ENCODE measurements at places on chromosomes 5 and 9.

DNA sequence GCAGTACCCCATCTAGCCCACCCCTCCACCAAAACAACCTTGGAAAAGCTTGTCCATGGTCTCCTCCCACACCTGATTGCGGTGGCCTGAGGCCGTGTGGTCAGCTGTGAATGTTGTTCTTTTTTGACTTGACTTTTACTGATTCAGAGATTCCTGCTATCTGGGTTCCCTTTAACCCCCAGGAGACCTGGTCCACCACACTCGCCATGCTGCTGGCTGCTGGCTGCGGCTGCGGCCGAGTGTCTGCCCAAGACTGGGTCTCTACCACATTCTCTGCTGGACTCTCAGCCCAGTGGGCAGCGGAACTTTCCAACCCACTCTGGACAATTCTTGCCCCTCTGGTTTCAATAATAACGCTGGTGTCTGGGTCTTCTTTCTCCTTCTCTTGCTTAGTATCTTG is 28.4 kb downstream of the FGF1 start:
- H3K36me3 ChIP-seq = no peaks in the 10 kb centered on the region
- H3K27me3 ChIP-seq = peaks cover 5% of the 10 kb centered on the region
- peaks cover 14% of the 10 kb centered on the region for H3K4me1 ChIP-seq
- DNase-seq = no peak
- no peak overlapping the region for H3K4me3 ChIP-seq

- no peak overlapping the region for H3K4me3 ChIP-seq
- no peaks in the 10 kb centered on the region for H3K36me3 ChIP-seq
- H3K27me3 ChIP-seq = no peaks in the 10 kb centered on the region
- no peak for DNase-seq
These were observed 24.7 kb downstream of the GOLGA2 start for GRCh38 chr9:128250839-128251731.

DNA sequence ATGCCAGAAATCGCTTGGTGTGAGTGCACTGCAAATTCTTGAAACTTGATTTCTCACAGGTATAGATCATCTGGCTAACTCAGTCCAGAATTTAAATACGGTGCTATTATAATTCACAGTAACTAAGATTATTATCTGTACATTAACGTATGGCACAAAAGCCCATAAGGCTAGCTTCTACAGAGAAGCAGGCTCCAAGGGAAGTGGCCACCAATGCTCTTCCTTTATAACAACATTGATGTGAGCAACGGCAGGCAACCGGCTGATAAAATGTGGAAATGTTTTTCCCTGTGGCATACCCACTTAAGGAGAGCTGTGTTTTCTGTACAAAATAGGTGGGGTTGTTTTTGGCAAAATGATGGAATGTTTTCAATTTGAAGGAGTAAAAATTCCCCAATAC is 35.7 kb downstream of the SEMA4D start:
- no peak for DNase-seq
- no peaks in the 10 kb centered on the region for H3K27me3 ChIP-seq
- H3K27ac ChIP-seq = no peak overlapping the region
- H3K4me1 ChIP-seq = peaks cover 7% of the 10 kb centered on the region

- H3K27me3 ChIP-seq = no peaks in the 10 kb centered on the region
- H3K36me3 ChIP-seq = no peaks in the 10 kb centered on the region
- H3K4me3 ChIP-seq = no peak overlapping the region
- no peak overlapping the region for H3K27ac ChIP-seq
These were observed 168.5 kb upstream of the ISL1 start for GRCh38 chr5:51214746-51215145.

- no peaks in the 10 kb centered on the region for H3K36me3 ChIP-seq
- H3K4me3 ChIP-seq = no peak overlapping the region
- no peak for DNase-seq
These were observed 47.3 kb upstream of the ACTBL2 start for GRCh38 chr5:57529864-57530263.

DNA sequence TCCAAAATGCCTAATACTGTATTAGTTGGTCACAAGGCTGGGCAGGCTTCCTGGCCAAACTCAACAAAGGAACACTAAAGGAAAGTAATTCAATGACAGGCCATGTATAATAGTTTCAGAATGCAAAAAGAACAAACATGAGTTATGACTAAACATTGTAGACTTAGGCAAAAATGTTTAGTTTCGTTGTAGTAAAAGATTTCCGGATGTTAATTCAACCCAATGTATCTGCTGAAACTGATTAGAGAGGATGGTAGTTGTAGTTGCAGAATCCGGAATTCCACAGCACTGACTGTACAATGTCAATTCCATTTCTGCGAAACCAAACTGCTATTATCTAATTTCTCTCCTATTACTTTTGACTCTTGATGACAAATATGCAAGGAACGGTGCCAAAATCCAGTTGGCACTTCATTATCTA is 117.9 kb upstream of the FST start:
- no peak overlapping the region for H3K4me3 ChIP-seq
- peak overlapping the region; percentile 31 for H3K27ac ChIP-seq
- DNase-seq = peak; percentile 46
- no peaks in the 10 kb centered on the region for H3K36me3 ChIP-seq
- H3K4me1 ChIP-seq = no peaks in the 10 kb centered on the region
- H3K27me3 ChIP-seq = no peaks in the 10 kb centered on the region

GRCh38 chr9:29043072-29043471 is 1469.8 kb upstream of the C9orf72 start:
- H3K4me3 ChIP-seq = no peak overlapping the region
- no peaks in the 10 kb centered on the region for H3K36me3 ChIP-seq
- no peak overlapping the region for H3K27ac ChIP-seq
- H3K27me3 ChIP-seq = no peaks in the 10 kb centered on the region
- DNase-seq = no peak

DNA sequence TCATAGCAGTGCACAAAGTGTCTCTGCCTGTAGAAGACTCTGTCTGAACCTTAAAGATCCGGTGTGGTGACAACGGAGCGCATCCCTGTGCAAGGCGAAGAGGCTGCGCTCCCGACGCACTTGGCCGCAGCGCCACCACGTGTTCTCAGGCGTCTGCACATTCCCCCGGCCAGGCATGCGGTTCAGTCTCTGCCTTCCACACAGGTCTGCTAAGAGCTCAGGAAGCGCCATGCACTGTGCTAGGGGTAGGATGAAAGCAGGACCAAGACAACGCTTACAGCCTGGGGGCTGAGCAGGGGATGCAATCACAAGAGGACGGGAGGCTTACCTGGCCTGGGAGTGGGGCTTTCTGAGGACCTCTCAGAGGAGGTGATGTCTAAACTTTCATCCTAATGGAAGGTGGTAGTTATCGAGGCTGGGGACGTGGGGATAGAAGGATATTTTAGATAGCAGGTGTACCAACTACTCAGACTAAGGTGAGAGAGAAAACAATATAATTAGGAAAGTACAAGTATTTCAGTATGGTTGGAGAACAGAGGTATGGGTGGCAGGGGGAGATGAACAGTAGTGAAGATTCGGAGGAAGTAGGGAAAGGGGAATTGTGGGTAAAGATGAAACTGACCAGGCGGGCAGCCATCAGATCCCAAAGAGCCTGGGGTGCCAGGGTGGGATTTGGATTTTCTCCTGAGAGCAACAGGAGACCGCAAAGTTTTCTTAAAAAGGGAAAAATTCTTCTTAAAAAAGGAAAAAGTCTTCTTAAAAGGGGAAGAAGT is 13.3 kb downstream of the CAPSL start:
- peak; percentile 81 for DNase-seq
- H3K36me3 ChIP-seq = no peaks in the 10 kb centered on the region
- no peak overlapping the region for H3K27ac ChIP-seq
- H3K4me1 ChIP-seq = no peaks in the 10 kb centered on the region
- H3K27me3 ChIP-seq = no peaks in the 10 kb centered on the region

GRCh38 chr9:107422189-107423185 is 67.1 kb downstream of the KLF4 start:
- H3K27me3 ChIP-seq = no peaks in the 10 kb centered on the region
- H3K4me3 ChIP-seq = no peak overlapping the region
- no peaks in the 10 kb centered on the region for H3K4me1 ChIP-seq
- H3K36me3 ChIP-seq = no peaks in the 10 kb centered on the region

DNA sequence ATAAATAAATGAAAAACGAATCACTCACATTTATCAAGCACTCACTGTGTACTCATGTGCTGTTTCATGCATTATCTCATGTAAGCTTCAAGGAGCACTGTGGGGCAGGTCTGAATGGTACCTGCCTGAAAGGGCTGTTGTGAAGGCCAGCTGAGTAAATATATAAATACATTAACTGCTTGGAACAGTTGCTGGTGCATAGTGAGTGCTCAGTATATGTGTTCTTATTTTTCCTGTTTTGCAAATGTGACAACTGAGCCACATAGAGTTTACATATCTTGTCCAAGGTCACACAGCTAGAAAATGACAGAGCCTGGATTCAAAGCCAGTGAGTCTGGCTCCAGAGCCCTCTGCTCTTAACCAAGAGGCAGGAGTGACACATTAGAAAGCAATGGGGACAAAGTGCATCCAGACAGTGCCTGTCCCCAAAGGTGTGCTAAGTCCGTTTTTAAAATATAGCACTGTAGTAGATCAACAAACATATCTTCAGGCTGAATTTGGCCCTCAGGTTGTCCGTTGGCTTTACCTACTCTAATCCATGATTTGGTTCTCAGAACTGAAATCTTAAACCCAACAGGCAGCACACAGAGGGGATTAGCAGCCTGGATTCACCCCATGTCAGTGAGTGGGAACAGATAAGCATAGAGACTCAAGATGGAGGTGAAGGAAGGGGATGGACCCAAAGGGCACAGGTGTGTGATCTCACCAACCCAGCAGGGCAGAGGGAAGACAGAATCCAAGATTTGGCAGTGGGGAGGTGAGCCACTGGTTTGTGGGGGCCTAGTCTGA is 70.8 kb downstream of the WWC1 start:
- H3K4me1 ChIP-seq = no peaks in the 10 kb centered on the region
- DNase-seq = no peak
- H3K36me3 ChIP-seq = no peaks in the 10 kb centered on the region
- no peak overlapping the region for H3K4me3 ChIP-seq
- no peak overlapping the region for H3K27ac ChIP-seq
- no peaks in the 10 kb centered on the region for H3K27me3 ChIP-seq

- H3K4me1 ChIP-seq = no peaks in the 10 kb centered on the region
- H3K4me3 ChIP-seq = no peak overlapping the region
- peak overlapping the region; percentile 35 for H3K27ac ChIP-seq
- DNase-seq = no peak
These were observed 52.3 kb upstream of the CD180 start for GRCh38 chr5:67248703-67249589.

DNA sequence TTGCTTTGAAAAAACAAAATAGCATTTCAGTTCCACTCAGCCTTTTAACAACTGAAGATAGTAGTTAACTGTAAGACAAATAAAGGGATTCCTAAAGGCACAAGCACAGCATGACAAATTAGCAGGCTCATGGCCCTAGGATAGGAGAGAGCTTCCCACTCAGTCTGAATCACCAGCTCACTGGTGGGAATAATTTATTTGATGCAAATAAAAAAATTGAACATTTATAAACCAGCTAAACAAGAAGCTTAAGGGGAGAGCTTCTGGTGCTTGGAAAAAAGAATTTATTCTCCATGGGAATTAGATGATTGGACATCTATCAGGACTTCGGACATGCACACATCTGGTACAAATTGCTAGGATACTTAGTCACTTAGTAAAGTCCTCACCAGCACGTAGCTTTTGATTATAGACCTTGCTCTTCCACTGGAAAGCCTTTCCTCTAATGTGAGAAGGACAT is 294.1 kb upstream of the TNC start:
- H3K27me3 ChIP-seq = no peaks in the 10 kb centered on the region
- no peak overlapping the region for H3K27ac ChIP-seq
- no peak for DNase-seq

- H3K4me1 ChIP-seq = peaks cover 49% of the 10 kb centered on the region
- peak overlapping the region; percentile 82 for H3K27ac ChIP-seq
- H3K4me3 ChIP-seq = no peak overlapping the region
- H3K36me3 ChIP-seq = no peaks in the 10 kb centered on the region
These were observed 16.8 kb upstream of the JADE2 start for GRCh38 chr5:134508521-134509195.

GRCh38 chr5:14199902-14200301 is 56.8 kb downstream of the TRIO start:
- no peak overlapping the region for H3K4me3 ChIP-seq
- no peaks in the 10 kb centered on the region for H3K36me3 ChIP-seq
- no peak overlapping the region for H3K27ac ChIP-seq
- H3K4me1 ChIP-seq = peaks cover 51% of the 10 kb centered on the region
- peak; percentile 46 for DNase-seq
- no peaks in the 10 kb centered on the region for H3K27me3 ChIP-seq

DNA sequence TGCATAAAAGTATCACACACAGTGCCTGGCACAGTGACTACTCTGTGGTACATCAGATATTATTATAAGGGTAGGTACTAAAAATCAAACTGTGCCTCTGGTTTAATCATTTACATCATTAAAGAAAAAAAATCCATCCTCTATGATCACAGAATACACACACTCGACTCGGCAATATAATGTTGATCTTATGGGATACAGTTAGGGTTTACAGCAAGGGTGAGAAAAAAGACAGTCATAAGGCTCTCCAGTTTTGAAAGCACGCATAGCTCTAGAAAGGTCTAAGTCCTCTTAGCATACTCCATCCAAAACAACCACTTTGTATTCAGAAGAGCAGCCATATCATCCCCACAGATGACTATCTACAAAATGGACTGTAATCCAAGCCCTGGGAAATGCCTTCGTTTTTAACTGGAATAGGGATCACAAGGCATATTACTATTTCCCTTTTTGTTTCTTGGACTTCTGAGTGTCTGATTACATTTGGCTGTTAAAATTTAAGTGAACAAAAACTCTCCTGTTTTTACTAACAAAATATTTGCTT is 26.6 kb downstream of the TRPM3 start:
- no peaks in the 10 kb centered on the region for H3K4me1 ChIP-seq
- no peaks in the 10 kb centered on the region for H3K36me3 ChIP-seq
- H3K4me3 ChIP-seq = no peak overlapping the region
- no peak for DNase-seq
- H3K27ac ChIP-seq = no peak overlapping the region
- no peaks in the 10 kb centered on the region for H3K27me3 ChIP-seq

All from adrenal gland (tissue), 19 donors.